ENCODE measurements at places on chromosomes 7 and 10. TPM values are rescaled to one million over a fixed set of nuclear protein-coding genes. Genes with fewer than 3 reads are reported as not detected.

- DNase-seq, result no peak
These were observed 23.8 kb upstream of the RPA3 start for GRCh38 chr7:7742223-7742622.

DNA sequence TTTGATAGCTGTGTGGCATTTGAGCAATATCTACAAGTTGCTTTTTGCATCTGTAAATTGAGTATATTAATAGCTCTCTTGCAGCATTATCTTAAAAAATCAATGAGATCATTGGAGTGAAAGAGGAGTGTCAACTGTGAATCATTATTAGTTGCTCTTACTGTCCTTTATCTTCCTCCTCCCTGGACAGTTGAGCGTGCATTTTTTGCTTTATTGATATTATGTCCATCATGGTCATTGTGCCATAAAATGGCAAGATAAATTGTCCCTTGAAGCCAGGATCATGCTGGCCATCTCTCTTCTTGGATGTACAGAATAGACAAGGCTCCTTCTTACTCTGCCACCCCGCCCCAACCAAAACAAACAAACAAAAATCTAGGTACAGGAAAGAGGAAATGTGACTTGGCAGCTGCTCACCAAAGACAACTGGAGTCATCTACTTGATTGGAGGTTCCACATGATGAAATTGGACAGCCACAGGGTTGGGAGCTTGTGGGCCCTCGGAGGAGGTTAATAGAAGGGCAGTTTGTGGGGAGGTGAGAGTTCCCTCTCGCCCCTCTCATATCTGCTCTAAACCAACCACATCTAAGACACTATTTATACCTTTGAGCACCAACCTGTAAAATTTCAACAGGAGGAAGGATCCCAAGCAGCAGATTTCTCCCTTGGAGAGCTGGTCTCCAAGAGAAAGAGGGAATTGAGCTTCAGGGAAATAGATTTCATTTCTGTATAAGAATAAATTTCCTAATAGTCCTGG lies 252.7 kb downstream of the SKIDA1 start:
- no peak for DNase-seq

DNA sequence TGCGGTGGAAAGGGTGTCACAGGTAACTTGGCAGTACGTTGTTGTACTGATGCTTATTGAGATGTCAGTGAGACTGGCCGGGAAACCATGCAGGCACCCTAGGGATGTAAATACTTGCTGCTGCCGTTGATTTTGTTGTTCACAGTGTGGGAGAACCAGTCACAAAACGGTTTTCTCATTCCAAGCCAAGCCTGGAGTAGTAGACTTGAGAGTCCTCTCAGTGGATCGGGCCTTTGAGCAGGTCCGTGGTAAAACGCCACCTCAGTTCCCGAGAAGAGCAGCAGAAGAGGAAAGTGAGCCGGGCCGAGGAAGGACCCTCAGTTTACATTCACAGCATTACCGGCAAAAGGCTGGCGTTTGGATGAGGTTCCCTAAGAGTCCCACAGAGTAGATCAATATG lies 1.1 kb downstream of the JAKMIP3 start:
- DNase-seq, result no peak

DNA sequence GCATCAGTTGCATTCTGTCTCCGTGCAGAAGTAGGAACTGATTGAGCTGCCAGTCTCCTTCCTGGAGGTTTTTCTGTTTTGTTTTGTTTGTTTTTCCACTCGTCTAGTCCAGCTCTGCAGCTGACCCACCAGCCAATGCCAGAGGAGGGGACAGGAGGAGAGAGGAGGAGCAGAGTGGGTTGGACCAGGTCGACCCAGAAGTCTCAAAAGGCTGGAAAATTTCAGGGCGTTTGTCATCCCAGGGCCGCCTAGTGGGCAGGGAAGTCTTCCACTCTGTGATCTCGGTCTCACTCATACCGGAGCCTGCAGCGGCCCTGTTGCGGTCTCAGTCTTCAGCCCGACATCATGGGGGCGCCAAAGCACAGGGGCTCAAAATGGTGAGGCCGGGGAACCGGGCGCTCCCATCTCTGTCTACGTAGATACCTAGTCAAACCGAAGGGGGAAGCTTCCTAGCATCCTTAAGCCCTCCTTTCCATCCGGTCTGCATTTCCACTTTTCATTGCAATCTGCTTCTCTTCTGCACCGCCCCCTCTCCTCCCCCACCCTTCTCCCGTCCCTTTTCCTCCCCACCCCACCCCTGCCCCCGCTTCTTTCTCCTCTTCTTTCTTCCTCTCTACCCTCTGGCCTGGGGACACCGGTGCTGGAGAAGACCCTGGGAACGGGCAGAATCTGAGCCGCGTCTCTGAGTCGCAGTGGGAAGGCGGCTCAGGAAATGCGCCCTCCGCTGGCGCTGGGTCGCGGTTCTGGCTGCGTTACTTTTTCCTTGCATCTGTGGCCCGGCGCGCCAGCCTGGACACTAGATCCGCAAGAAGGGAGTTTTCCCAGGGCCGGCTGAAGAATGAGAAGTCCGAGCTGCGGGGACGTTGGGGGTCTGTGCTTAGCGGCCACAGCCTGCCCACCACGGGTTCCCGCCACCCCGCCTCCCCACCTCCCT lies 16.2 kb upstream of the PAX2 start:
- no peak for DNase-seq

DNA sequence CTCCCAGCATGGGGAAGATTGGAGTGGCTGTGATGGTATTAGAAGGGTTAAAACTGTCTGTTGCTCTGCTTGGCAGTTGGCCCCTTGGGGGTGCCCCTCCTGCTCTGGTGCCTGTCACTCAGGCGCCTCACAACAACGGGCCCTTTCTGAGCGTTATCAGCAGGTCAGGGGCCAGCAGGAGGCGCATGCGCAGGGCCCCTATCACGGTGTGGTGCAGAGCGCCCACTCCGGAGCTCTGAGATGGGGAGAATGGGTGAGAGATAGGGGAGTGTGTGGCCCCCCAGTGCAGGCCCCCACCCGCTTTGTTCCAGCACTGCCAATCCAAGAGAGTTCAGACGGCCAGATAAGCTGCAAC lies 24.8 kb downstream of the GBX1 start:
- no peak for DNase-seq

DNA sequence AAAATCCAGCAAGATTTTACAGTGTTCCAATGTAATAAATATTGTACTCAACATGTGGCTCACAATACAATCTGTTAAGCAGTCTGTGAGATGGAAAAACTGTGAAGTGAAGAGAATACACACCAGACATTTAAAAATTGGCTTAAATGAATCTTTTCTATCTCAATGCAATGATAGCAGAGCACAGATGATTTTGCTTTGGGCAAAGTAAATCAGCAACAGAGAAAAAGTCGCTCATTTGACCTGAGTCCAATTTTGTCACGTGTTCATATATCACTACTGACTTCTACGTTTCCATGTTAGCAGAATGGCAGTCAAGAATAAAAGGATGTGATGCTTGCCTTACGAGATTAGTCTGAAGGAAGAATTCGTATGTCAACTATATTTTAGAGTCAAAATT lies 506.7 kb downstream of the POM121L12 start:
- DNase-seq, result no peak

SUFU gene
- total RNA-seq, result 20.4 TPM

SYNPO2L gene
- total RNA-seq, result 0.77 TPM

PAX4 gene
- total RNA-seq, result not detected

JAZF1 gene
- total RNA-seq, result 37.4 TPM

GJD4 gene
- total RNA-seq, result 1.1 TPM

Data from prostate gland (tissue), 2 donors.